ENCODE measurements at places on chromosomes 12 and 14.
A peak's percentile ranks its signal among the peaks of the same experiment; 100 is the strongest.

GRCh38 chr14:24818058-24818822 is 184.2 kb upstream of the GZMB start:
- no peak for DNase-seq

DNA sequence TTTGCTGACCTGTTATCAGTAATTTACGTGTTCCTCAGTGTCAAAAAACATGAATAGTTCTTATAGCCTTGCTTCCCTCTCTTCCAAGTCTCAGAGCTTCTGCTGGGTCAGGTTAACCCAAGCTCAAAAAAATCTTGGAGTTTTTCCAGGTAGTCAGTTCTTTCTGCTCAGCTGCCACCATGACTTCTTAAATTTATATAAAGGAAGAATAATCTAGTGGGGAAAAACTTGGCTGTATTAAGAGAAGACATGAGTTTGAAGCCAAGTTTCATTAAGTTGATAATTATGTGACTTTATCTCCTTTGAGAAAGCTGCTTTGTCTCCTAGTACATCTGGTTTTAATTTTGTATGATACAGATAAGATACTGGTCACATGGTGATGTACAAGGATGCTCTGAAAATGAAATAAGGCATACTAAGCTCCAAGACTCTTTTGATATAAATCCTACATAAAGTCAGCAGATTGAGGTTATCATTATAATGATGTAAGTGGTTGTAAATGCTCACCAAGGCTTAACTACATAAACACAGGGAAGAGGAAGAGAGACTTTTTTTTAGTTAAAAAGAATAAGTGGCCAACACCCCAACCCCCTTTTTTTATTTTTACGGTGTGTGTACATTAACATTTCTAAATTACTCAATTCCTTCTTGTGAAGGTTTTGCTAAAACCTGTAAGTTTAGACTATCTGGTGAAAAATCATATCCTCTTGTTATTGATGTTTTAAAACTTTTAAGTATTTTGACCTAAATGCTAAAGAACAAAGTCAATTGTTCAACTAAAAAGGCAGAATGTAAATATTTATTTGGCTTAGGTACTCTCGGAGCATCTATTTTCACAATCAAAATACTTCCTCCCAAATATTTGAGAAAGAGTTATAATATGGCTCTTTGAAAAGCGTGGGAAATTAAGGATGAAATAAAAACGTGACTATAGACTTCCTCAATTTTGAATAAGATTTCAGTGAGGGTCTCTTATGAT is 84.1 kb upstream of the SLC38A2 start:
- DNase-seq: no peak

DNA sequence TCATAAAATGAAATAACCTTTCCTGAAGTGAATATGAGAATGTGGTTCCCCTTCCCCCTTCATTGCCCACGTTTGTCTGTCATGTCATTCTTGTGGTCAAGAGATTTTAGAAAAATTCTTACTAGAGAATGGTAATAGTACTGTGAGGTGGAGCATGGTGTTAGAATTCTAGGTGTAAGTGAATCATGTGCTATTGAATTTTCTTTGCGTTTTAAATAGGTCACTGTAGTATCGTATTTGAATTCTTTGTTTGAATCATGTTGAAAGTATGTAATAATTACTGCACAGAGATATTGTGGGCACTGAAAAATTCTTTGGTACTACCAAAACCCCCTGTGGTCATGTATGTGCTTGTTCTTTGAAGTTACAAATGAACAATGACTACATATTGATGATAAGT is 49.9 kb downstream of the FUT8 start:
- DNase-seq: no peak

GRCh38 chr12:122793685-122794106 is 19.3 kb downstream of the CCDC62 start:
- DNase-seq: peak; percentile 54

DNA sequence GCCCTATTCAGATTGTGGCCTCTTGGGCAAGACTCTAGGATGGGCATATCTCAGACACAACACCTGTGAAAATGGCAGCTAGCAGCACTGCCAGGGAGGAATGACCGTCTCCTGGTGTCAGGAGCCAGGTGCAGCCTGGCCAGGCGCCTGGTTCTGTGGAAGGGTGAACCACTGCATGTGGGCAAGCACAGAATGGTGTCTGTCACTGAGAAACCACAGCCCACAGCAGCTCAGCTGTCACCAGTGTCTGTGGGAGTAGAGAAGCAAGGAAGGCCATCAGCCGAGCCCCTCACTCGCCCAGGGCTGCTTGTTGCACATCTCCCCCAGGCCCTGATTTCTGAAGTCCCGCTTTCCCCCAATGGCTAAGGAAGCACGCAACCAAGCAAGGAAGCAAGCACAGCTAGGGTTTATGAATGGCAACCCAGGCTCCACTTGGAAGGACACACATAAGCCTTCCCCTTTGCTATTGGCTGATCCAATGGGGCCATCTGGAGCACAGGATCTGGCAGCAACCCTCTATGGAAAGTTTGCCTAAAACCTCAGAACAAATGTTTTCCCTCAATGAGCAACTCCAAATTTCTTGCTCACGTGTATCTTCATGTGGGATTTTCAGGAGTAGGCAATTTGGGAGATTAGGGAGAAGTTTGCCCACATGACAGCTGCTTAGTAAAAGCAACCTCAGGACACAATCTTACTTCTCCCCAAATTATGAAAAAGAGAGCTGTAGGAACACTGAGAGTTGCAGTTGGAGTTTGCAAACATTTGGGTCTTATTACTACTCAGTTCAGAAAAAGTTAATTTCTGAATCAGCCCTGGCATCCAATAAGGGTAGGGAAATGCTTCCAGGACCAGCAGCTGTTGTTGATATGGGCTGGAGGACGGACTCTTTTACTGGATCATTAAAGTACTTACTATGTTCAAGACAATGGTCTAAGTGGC is 44.7 kb downstream of the GPHB5 start:
- DNase-seq: no peak

DNA sequence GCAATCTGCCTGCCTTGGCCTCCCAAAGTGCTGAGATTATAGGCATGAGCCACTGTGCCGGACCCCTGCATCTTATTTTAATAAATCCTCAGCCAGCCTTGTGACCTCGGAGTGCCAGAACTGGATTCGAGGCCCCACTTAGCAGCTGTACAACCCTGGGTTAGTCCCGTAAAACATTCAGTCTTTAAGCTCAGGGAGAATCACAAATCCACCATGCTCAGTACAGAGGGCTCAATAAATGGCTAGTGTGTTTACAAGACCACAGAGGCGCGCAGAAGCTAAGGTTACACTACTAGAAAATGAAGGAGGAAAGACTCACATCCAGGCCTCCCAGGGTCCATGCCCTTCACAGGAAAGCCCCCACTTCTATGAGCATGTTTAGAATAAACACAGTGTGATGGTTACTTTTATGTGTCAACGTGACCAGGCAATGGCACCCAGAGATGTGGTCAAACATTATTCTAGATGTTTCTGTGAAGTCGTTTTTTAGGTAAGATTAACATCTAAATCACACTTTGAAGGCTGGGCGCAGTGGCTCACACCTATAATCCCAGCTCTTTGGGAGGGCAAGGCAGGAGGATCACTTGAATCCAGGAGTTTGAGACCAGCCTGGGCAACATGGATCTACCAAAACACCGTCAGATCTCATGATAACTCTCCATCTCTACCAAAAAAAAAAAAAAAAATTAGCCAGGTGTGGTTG is 55.3 kb downstream of the CLMN start:
- DNase-seq: no peak

GRCh38 chr14:74302152-74302628 is 544 bp downstream of the ABCD4 start:
- DNase-seq: peak; percentile 34

DNA sequence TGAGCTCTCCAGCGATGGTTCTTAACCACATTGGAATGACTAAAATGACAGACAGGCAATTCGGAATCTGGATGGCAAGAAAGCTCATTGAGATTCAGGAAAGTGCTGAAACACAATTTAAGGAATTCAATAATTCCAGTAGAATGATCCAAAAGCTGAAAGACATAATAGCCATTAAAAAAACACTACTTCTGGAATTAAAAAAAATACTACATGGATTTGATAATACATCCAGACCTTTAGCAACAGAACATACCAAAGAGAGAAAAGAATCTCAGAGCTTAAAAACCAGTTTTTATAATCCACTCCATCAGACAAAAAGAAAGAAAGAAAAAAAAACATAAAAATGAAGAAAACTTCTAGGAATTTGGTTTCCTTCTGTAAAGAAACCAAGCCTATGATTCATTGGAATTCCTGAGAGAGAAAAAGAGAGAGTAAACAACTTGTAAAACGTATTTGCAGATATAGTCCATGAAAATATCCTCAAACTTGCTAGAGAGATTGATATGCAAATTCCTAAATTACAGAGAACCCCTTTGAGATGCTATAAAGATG is 52.8 kb downstream of the SLCO1B1 start:
- no peak for DNase-seq

- no peak for DNase-seq
These were observed 7.5 kb downstream of the APPL2 start for GRCh38 chr12:105228494-105228893.

DNA sequence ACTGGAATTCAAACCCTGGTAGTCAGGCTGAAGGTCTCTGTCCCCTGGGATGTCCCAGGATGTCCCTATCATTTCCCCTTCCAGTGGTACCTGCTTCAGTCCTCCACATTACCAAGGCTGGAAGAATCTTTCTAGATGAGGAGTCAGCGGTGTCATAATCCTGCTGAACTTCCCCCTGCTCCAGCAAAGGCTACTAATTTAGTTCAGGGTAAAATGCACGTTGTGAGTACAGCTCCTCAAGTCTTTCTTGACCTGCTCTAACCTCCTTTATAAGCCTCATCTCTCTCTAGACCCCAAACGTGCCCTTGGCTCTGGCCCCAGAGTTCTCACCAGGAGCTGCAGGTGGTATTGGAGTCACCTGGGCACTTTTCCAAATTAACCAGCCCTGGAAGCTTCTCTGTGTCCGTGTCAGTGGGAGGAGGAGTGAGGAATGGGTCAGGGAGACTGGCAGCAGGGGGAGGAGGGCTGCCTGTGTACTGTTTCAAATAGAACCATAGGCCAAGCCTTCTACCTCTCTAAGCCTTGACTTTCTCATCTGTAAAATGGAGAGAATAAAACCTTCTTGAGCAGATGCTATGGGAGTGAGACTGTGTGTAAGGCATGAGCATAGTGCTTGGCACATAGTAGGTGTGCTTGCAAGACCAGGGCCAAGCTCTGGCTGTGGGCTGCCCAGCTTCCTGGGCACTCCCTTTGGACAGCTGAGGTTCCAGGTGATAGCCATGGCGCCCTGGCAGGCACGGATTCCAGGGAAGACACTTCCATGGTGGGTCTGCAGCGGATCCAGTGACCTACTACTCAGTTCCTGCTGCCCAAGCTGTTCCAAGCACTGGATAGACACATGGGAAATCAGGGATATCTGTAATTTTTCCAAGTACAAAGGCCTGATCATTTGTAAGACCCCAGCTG is 24.5 kb downstream of the ASB2 start:
- peak; percentile 37 for DNase-seq

Data from NCI-H2081 (cell line).